ENCODE measurements at places on chromosomes 1 and 21.
A peak's percentile ranks its signal among the peaks of the same experiment; 100 is the strongest.

- peak; percentile 27 for DNase-seq
Measured at GRCh38 chr1:15684042-15684461, at the start of gene PLEKHM2. Gene PLEKHM2, plus strand, starts transcription at chr1:15684320. Its CDS starts 239 bp downstream, at chr1:15684559.

GRCh38 chr1:228852024-228852423 is 116.7 kb downstream of the RHOU start:
- DNase-seq, result no peak

DNA sequence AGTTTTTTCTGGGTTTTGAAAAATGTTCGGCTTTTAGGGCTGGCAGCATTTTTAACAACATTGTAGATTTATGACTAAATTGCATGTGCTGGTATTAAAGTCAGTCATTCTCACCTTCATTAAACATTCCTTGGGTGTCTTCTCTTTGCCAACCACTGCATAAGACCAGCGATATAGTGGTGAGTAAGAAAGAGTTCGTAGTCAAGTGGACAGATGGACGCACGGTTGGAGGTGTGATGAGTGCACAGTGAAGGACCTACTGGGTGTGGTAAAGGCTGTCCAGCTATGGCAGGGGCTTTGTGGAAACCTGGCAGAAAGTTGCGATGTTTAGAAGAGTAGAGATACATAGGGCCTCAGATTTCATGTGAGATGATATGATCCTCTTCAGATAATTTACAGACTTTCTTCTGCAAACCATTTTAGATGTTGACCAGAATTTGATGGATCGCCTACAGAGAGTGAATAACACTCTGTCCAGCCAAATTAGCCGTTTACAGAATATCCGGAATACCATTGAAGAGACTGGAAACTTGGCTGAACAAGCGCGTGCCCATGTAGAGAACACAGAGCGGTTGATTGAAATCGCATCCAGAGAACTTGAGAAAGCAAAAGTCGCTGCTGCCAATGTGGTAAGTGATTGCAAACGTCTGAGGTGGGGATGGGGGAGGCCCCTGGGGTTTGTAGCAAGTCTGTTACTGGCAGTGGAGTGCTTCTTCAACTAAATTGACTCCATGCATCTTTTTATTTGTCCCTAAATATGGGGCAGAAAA is 56.0 kb upstream of the LAMC2 start:
- no peak for DNase-seq

GRCh38 chr1:179143322-179143721 is 61.5 kb downstream of the TOR3A start:
- DNase-seq, result peak; percentile 97

DNA sequence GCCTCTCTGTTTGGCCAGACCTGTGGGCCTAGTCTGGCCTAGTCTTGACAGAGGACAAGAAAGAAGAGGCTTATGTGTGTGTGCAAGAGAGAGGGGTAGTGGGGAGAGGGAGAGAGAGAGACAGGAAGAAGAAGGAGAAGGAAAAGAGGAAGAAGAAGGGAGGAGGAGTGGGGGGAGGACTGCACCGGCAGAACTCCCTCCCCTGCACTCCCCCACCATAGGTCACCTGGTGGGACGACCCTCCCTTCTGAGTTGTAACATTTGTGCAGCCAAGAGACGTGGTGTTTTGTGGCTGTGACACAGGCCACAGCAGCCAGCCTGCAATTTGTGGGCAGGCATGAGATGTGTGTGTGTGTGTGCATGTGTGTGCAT is 4.3 kb downstream of the INAVA start:
- DNase-seq, result no peak

DNA sequence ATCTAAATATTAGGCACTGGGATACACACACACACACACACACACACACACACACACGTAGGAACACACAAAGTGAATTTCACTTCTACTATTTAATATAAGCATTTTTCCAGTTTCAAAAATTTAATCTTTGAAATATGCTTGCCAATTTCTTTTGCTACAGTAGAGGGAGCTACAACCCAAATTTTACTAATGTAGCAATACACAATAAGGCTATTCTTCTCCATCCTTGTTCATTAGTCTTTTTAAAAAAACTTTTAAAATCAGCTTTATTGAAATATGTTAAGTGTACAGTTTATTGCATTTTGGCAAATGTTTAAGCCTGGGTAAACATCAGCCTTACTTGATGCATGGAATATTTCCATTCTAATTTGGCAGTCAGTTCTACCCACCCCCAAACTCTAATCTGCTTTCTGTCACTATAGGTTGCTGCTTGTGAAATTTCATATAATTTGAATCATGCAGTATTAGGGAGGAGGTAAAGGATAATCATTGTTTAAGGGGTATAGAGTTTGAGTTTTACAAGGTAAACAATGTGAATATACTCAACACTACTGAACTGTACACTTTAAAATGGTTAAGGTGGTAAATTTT is 93.0 kb upstream of the TENT5C start:
- peak; percentile 35 for DNase-seq

- peak; percentile 33 for DNase-seq
Measured at GRCh38 chr21:16589006-16589898, 859.5 kb downstream of the USP25 start.

- no peak for DNase-seq
Measured at GRCh38 chr1:155977690-155978324, 540 bp downstream of the ARHGEF2 start.

GRCh38 chr1:5522531-5523145 is 469.6 kb downstream of the NPHP4 start:
- DNase-seq, result no peak

GRCh38 chr21:45974073-45975019 is 7.2 kb upstream of the COL6A1 start:
- DNase-seq, result peak; percentile 84

DNA sequence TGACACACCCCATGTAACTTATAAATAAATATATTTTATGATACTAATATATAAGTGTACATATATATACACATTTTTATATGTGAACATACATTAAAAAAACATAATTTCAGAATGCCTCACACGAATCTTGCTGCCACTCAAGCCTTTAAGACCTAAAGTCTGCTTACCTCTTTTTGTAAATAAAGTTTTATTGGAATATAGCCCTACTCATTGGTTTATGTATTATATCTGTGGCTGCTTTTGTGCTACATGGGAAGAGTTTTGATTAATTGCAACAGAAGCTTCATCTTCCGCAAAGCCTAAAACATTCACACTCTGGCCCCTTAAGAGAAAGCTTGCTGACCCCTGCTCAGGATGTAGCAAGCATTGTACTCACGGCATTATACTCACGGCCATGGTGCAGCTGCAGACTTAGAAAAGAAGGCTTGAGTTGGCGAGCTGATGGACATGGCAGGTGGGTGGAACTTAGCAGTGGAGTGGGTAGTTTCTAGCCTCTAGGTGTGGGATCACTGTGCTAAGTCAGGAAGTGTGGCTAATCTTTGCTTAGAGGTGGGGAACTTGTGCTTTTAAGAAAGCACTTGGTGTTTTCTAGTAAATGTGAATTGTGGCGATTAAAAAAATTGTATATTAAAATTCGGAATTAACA is 80.8 kb downstream of the DYRK1A start:
- no peak for DNase-seq

GRCh38 chr1:36083635-36084496 is at the start of gene TEKT2:
Gene TEKT2, plus strand, starts transcription at chr1:36084094. Its CDS starts 828 bp downstream, at chr1:36084922.
- DNase-seq, result peak; percentile 6

All from fibroblast of mammary gland (primary cell).